ENCODE measurements at places on chromosomes 5 and 9.

DNA sequence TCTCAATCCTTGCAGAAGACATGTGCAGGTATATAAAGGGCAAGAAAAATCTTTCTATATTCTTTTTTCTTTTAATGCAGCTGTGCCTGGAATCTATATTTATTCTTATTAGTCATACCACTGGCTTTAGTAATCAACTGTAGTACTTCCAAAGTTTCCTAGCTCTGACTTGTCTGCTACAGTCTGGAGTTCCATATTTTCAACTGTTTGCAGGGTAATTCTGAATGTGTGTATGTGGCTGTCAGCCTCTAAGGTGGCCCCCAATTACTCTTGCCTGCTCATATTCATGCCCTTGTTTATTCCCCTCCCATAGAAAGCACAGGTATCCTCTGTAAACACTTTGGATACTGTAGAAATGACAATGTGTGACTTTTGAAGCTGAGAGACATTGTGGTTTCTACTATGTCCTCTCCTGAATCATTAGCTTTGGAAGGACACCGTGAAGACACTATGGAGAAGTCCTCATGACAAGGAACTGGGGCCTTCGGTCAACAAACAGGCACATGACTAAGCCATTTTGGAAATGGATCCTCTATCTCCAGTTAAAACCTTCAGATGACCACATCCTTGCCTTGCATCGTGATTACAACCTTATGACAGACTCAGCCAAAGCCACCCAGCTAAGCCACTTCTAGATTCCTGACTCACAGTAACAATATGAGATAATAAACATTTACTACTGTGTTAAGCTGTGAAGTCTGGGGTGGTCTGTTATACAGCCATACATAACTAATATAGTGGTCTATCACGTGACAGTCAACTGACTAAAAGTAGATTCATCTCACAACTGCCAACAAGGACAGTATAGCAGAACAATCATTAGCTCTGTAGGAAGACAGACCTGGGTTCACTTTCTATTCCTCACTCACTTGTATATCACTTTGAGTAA is 49.5 kb upstream of the SUSD1 start:
- no peak for DNase-seq

GRCh38 chr5:176730815-176731475 is 79.4 kb upstream of the UNC5A start:
- DNase-seq = no peak

GRCh38 chr9:89185980-89186379 is 7.4 kb upstream of the SHC3 start:
- DNase-seq = no peak

- DNase-seq = no peak
Measured at GRCh38 chr9:36964791-36965190, 69.3 kb downstream of the PAX5 start.
